ENCODE measurements at places on chromosomes 3 and 15.

DNA sequence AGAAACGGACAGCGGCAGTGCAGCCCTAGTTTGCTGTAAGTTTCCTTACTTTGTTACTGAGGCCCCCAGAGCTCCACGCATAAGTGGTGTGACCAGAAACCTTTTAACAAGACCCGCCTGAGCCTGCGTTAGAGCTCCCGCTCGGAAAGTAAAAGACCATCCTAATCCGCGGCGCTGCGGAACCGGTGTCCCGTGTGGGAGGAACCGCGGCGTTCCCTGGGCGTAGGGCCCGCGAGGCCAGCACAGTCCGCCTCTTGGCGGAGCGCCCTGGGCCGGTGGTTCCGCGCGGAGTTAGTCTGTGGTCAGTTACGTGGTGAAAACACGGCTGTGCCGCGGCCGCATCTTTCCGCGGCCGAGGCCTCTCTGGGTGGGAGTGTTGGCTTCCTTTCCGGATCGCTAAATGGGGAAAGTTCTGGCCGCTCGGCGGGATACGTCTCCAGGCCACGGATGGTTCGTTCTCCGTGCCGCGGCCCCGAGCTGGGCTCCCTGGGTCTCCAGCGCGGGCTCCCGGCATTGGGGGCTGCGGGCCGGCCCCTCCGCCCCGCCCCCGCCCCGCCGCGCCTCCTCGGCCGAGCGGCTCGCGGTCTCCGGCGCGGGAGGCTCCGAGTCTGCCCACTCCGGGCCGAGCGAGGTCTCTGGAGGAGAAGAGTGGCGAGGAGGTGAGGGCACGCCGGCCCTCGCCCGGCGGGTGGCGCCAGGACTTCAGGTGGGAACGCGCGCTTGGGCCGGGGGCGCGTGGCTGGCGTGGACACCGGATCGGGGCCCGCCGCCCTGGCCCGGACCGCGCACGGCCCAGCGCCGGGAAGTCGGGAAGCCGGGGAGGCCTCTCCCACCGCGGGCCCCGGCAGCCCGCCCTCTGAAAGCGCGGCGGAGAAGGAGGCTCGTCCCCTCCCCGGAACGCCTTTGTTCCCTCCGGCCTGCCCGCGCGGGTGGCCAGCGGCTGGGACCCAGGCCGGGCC, 754 bp downstream of the B3GNT5 start:
- no peak for DNase-seq

- no peak for DNase-seq
Measured at GRCh38 chr3:127998596-127998995, 53.6 kb upstream of the SEC61A1 start.

GRCh38 chr3:64190517-64191515, 34.5 kb downstream of the PRICKLE2 start:
- DNase-seq = no peak

DNA sequence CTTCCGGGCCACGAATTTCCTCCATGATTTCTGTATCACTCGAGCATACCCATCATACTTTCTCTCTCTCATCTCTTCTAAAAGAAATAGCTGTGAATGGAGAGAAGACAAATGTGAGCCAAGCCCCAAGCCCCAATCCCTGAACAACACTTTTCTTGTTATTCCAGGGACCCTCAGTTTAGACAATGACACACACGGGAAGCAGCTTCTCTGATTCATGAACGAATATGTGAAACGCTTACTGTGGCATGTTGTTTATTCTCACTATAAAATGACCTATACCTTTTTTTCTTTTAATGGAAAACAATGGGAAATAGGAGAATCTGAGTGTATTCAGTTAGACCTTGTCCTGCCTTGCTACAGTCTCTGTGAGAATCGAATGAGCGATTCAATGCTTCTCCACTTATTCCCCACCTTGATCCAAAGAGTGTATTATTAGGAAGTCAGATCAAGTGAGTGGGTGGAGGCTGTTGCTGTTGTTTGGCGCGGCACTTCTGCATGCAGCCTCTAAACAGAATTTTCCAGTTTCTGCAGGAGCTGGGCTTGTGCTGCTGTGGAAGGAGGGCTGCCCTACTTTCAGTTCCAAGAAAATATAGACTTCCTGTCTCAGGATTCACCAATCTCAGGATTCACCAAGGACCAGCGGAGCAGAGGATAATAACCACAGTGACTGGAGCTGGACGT, 32.4 kb upstream of the LDHAL6B start:
- DNase-seq = no peak

DNA sequence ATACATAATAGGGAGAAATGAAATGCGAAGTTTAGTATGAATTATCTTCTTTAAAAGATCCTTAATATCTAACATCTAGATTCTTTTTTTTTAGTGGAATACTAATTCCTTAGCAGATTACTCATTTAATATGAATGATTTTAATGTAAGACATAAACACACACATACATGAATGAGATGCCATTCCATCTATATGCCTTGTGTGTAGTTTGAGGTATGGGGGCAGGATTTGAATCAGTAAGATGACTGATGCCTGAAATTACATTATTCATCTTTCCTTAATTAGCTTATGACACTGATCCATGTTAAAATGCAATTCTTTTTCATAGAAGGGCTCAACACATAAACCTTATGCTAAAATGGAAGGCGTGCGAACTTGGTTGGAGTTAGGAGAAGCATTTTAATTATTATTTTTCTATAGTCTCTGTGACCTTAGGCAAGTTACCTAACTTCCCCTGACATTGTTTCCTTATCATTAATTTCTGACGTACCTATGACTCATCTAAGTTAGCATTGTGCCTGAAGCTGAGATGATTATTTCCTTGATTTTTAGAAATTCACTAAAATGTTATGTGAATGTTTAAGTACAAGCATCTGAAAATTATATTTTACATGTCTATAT, 10.8 kb upstream of the BNIP2 start:
- DNase-seq = no peak

DNA sequence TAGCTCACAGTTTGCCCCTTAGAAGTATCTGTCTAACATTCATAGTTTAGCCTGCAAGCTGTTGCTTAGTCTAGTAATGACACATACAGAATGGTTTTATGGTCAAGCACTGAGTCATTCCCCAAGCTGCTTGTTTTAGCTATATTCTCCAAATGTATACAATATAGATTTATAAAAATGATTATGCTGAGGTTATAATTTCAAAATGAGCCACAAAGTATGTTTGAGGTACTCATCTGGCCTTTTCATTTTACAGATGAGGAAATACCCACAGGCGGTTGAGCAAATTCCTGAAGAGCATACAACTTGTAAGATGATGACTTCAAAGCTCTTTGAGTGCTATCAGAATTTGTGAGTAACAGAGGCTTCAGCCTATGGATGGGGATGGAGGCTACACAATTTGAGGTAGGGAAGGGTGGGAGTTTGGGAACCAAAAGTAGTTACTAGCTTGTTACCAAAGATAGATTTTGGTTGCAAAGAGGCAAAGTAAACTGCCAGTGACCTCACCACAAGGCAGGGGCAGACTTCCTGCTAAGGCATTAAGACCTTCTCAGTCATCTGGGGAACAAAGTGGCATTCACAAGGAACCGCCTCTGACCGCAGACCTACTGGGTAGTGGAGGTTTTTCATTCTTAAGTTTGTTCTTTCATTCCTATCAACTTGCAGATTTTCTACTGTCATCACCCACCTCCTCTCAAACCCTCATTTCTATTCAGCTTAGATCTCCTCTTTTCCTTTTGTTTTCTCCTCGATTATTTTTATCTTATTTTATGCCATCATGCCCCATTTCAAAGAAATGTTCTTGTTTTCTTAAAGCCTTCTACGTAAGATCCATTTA, 257.2 kb upstream of the NECTIN3 start:
- peak; percentile 9 for DNase-seq

Data from stimulated activated CD4-positive, alpha-beta T cell treated with anti-CD3 and anti-CD28 coated beads, TNF-alpha, amount 100 ng/mL, for 24 hours (primary cell).